ENCODE measurements at places on chromosomes 5 and 9. TPM values are rescaled to one million over a fixed set of nuclear protein-coding genes. Genes with fewer than 3 reads are reported as not detected.

FABP6 gene
- 6,474 TPM for total RNA-seq

GRCh38 chr5:178941361-178941760, 363 bp downstream of the ZNF454 start:
- no peaks in the 10 kb centered on the region for H3K36me3 ChIP-seq
- DNase-seq, result no peak
- H3K27ac ChIP-seq, result peak overlapping the region; percentile 70
- H3K27me3 ChIP-seq, result no peaks in the 10 kb centered on the region

PAEP gene
- total RNA-seq, result not detected

GRCh38 chr5:30040488-30041118, 1152.9 kb upstream of the CDH6 start:
- H3K27ac ChIP-seq, result no peak overlapping the region
- H3K27me3 ChIP-seq, result no peaks in the 10 kb centered on the region
- no peak overlapping the region for H3K4me3 ChIP-seq
- no peak for DNase-seq
- H3K4me1 ChIP-seq, result no peaks in the 10 kb centered on the region

DNA sequence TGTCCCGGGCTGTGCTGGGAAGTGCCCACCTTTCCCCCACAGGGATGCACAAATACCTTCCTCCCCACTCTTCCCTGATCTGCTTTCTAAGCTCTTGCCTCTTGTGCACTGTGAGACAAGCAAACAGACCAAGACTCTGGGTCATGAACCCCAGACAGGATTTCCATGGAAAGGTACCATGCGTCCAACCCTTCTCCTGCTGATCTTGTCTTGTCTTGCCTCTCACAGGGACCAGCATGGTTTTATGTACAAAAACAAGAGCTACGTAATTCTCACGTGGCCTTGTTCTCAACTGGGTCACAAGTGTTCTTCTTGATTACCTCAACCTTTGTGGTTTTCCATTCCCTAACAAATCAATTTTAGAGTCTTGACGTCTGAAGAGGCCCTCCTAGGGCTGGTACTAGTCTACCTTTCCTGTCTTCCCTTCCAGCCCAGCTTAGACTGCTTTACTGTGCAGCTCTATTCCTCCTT, 176.5 kb upstream of the MAP3K1 start:
- DNase-seq, result no peak
- H3K27me3 ChIP-seq, result no peaks in the 10 kb centered on the region
- no peak overlapping the region for H3K4me3 ChIP-seq
- no peak overlapping the region for H3K27ac ChIP-seq
- no peaks in the 10 kb centered on the region for H3K36me3 ChIP-seq
- H3K4me1 ChIP-seq, result peaks cover 10% of the 10 kb centered on the region

GRCh38 chr9:4301296-4301695, 1.4 kb upstream of the GLIS3 start:
- no peaks in the 10 kb centered on the region for H3K4me1 ChIP-seq
- H3K27ac ChIP-seq, result no peak overlapping the region
- no peaks in the 10 kb centered on the region for H3K36me3 ChIP-seq
- no peaks in the 10 kb centered on the region for H3K27me3 ChIP-seq
- H3K4me3 ChIP-seq, result no peak overlapping the region
- no peak for DNase-seq

Measured in Peyer's patch (tissue), 4 donors.